ENCODE measurements at places on chromosomes 3 and 15.
A peak's percentile ranks its signal among the peaks of the same experiment; 100 is the strongest.

DNA sequence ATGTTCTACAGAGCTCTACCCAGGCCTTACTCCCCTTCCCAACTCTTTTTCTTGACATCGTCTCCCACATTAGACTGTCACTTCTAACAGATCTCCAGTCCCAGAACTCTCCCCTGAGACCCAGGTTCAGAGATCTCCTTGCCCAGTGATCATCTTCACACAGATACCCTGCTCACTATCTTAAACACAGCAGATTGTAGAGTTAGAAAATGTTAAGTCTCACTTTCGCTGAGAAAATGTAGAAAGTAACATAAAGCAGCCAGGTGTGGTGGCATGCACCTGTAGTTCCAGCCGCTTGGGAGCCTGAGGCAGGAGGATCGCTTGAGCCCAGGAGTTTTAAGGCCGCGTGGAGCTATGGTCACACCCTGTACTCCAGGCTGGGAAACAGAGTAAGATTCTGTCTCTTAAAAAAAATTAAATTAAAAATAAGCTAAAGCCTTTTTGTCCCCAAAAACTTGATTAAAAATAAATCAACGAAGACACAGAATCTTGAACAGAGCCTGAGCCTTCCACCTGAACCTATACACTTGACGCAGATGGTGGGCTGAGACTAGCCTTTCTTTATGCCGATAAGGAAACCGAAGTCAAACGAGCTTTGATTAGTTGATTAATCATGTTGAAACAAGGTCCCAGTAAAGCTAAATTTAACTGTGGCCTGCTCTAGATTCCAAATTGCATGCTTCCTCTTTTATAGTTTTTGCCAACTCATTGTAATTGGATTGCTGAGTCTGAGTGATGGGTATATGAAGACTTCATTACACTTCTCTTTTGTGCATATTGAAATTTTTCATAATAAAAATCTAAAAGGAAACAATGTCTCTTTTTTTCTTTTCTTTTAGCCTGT lies 31.3 kb upstream of the BLM start:
- DNase-seq = peak; percentile 29

DNA sequence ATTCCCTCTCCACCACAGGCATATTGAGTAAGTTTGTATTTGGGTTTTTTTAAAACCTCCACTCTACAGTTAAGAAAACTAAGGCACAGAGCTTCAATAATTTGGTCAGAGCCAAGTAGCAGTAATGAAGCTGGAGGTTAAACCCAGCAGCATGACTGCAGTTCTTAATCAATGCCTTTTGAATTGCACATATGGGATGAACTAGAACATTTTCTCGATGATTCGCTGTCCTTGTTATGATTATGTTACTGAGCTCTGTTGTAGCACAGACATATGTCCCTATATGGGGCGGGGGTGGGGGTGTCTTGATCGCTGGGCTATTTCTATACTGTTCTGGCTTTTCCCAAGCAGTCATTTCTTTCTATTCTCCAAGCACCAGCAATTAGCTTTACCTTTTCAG lies 1.6 kb upstream of the CCR5 start:
- DNase-seq = peak; percentile 43

DNA sequence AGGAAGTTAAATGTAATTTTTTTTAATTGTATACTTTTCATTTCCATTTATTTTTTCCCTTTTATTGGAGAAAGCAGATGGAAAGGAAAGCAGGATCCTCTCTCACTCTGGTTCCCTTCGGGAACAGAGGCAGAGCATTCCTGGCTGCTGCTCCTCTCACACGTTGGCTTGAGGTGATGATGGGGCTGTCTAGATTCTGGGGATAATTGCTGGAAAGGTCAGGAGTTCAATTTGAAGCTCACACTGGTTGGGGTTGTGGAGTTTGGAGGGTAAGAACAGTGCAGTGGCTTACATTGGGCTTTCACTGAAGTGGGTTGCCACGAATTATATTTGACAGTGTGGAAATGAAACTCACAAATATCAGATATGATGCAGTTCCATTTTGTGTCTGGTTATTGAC lies 57.6 kb downstream of the RARB start:
- DNase-seq = no peak

- DNase-seq = no peak
Measured at GRCh38 chr3:25002052-25002451, 426.0 kb upstream of the RARB start.

DNA sequence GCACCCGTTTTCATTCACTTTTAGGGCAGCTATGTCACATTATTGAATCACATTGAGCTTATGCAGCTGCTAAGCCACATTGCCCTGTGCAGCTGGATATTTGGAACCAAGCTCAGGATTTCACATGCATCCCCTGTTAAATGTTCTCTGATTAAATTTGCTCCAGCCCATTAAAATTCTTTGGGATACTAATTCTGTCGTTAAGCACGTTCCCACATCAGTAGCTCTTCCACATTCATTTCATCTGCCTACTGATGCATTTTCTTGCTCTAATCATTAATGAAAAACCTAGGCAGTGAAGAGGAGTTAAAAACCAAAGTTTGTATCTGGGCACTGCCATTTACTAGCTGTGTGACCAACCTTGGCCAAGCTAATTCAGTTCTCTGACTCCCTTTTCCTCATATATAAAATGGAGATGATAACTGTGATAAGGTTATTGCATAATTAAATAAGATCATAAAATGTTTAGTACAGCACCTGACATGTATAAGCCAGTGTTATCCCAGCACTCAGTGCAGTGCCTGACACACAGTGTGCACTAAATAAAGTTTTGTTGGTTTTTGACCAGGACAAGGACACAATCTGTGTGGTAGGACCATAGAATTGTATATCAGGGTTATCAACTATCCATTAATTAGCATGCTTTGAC lies 222.2 kb upstream of the ATP11B start:
- DNase-seq = no peak

DNA sequence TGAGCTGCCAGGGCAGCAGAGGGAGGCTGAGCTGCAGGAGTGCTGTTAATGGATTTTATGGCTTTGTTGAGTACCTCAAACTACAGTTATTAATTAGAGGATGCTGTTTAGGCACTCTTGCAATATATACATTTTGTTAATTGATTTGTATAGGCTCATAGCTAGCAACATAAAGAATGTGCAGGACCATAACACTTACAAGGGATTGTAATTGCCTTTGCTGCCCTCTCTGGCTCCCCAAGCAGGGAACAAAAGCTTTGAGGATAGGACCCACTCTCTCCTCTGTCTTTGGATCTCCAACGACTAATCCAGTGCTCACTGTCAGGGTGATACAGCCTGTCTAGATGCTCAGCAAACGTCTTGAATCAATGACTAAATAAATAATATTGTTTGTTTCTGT lies 1.2 kb upstream of the CLSTN2 start:
- DNase-seq = no peak

GRCh38 chr3:31743331-31744089 lies 210.8 kb downstream of the STT3B start:
- no peak for DNase-seq

DNA sequence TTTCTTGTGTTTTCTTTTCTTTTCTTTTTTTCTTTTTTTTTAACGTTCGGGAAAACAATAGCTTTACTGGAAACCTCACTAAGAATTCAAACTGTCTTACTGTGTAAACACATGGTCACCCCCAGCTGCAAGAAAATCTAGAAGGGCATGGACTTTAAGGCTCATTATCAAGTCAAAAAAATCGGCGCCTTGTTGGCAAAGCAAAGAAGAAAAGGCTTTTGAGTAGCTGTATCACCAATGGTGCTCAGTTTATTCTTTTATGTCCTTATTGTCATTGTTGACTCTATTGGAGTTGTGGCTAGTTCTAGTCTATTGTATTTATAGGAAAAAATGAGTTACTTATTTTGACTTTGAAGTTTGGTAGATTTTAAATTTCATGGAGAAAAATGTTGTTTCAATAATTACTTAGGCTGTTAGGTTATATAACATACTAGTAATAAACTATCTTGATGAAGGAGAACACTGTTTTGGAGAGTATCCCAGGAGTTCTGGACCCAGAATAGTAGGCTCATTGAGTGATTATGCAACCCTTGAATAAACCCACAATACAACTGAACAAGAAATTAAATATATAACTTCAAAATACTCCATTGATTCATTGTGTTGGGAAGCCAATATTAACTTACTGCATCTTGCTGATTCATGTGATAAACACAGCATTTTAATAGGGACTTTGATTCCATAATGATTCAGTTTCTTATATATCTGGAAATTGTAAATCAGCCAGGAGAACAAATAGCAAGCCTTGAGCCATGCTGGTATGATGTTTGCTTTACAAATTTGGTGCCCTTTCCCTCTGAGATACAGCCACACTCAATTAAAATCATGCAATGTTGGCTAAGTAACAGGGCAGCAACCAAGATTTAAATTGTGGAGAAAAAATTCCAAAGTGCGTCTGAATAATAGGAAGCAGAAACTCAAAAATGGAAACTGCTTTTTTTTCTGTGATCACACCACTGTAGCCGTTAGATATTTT lies 27.8 kb upstream of the GOLIM4 start:
- no peak for DNase-seq

- DNase-seq = no peak
Measured at GRCh38 chr3:18790384-18790783, 357.9 kb upstream of the KCNH8 start.

DNA sequence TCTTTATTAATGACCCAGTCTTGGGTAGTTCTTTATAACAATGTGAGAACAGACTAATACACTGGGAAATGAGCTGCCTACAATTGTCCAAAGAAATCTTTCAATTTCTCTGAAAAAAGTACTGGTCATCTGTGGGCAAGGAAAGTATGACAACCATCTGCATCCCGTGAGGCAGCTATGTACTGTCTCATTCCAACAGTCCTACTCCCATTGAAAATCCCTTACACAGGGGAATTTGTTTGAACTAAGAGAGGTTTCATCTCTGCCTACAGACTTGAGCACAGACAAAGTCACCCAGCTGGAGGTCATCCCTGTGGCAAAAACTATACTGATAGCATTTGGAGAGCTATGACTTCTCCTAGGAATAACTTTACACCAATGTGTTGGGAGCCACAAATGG lies 27.1 kb downstream of the SHC4 start:
- no peak for DNase-seq

DNA sequence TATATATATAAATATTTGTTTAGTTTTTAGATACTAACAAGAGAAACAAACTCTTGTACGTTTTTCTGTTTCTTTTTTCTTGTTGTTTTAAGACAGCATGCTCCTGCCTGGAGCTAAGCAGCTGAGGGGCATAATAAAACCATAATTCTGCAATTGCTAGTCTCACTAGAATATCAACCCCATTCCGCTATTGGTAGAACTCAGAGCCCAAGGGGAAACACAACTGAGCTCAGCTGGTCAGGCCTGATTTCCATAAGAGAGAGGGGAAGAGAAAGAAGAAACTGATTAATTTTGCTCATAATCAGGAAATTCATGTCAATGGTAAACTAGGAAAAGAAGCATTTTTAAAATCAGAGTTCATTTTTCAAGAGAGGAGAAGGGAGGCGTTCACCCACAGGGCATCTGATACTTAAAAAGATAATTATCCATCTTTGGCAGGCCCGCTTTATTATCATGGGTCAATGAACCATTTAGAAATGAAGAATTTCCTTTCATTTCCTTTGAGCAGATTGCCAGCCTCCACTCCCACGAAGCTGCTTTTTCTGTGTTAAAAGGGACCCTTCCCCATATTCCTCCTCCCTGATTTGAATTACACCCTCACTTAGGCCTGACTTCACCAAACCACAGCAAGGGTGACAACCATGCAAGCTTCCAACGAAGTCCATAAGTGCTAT lies 965.3 kb upstream of the CFAP20DC start:
- DNase-seq = no peak

DNA sequence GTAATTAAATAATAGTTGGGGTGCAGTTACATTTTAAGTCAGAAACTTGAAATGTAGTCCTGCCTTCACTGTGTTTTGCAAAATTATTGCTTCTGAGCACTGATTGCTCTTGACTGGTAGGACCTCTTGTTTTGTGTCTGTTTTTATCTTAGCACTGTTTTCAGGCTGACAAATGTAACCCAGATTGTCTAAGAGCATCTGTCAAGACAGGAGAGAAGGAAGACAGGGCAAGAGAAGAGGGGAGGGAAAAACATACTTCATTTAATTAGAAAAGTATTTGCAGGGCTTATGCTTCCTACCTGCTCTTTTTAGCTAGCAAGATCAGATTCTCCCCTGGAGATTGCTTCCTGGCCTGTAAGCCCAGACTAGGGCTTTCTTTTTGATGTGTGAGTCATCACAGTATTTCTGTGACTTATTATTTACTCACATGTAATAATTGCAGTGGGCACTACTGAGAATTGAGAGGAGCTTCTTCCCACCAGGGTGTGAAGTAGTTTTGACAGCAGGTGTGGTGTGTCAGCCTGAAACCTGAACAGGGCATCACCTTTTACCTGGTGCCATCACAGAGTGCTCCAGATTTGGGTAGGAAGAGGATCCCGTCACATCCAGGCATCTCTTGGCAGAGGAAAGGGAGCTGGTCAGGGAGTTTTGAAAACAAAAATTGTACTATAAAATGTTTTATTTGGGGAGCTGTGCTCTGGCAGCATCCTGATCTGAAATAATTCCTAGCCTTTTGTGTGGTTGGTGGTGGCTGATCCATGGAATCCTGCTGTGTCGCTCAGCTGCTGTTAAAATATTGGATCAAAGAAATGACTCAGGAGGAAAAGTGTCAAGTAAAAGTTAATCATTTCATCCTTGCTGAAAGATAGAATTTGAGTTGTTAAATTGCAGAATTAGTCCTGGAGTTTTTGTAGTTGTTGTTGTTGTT lies 98.2 kb downstream of the TMEM108 start:
- peak; percentile 1 for DNase-seq

DNA sequence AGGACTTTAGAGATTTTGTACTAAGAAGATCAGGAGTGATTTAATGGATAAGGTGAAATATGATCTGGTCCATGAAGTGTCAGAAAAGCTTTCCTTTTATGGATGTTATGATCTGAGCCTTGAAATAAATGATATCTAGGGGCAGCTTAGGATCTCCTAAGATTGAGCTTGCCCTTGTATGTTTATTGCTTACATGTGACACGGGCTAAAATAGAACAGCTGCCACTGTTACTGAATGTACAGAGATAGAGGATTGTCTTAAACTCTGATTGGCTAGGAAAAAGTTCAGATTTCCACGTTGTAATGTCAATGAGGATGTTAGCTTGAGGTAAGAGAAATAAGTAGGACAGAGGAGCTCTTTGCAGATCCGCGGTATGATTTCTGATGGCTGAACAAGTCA lies 8.8 kb downstream of the FYTTD1 start:
- no peak for DNase-seq

GRCh38 chr3:184820525-184820924 lies 8.6 kb downstream of the VPS8 start:
- no peak for DNase-seq

- no peak for DNase-seq
Measured at GRCh38 chr3:15172806-15173205, 33.2 kb upstream of the CAPN7 start.

DNA sequence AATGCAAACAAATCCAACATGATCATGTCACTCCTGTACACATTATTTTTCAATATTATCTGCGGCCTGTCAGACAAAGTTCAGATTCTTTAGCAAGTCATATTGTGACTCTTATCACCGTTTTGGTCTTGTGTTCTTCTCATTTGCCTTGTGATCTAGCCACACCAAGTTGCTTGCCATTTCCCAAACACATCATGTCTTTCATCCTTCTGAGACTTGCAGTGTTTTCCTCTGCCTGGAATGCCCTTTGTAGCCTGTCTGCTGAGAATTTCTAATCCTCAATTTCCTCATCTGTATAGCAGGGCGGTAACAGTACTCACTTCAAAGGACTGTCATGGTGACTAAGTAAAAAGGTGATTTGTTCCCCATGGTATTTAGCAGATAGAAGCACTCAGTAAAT lies 135.0 kb downstream of the GREM1 start:
- DNase-seq = no peak

All from activated CD4-positive, alpha-beta T cell treated with anti-CD3 and anti-CD28 coated beads, Interleukin-10, Interleukin-2, amounts not matched to agents 100 ng/mL and 50 ng/mL, durations not matched to agents 16 hours and 8 hours (primary cell).